ENCODE measurements at places on chromosomes 3 and 15.

- no peak for DNase-seq
Observed at GRCh38 chr3:54337846-54338245, 215.5 kb downstream of the CACNA2D3 start.

GRCh38 chr3:127884041-127884440, 31.0 kb upstream of the KBTBD12 start:
- no peak for DNase-seq

DNA sequence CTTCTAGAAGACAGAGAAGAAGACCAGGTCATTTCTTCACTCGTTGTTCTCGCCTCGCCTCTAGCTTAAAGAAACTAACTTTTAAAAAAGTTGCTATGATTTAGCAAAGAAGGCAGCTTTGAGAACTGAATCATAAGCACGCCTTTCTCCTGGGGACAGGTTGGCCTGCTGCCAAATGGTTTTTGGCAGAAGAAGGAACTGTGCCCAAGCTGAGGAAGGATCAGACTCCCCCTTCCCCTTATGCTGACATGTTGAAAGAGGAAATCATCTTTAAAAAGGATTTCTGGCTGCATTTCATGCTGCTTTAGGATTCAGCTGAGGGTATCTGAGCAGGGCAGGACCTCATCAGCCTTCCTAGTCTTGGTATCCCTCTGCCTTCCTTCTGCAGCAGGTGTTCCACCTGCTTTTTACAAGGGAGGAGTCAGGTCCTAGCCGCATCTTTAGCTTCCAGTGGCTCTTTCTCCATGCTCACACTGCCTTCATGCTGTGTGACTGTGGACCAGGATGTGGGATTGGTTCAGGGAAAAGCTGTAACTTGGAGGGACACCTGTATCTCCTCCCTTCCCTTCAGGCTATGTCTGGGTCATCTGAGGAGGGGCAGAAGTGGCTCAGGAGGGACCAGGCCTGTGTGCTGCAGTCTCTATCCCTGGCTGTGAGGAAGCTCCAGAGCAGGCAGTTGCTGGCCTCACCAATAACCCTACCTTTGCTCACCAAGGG, 34.1 kb upstream of the HACD2 start:
- no peak for DNase-seq

- DNase-seq = no peak
Observed at GRCh38 chr3:128806588-128806987, 72.8 kb upstream of the ACAD9 start.

DNA sequence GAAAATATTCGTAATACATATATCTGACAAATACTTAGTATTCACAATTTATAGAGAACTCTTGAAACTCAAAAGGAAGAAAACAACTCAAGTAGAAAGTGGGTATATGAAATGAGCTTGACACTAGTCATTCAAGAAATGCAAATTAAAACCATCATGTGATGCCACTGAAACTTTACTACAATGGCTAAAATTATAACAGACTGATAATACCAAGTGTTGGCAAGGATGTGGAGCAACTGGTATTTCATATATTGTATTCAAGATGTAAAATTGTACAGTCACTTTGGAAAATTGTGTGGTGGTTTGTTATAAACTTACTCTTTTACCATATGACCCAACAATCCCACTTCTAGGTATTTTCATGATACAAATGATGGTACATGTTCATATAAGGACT, 68.7 kb upstream of the AGTR1 start:
- DNase-seq = no peak

DNA sequence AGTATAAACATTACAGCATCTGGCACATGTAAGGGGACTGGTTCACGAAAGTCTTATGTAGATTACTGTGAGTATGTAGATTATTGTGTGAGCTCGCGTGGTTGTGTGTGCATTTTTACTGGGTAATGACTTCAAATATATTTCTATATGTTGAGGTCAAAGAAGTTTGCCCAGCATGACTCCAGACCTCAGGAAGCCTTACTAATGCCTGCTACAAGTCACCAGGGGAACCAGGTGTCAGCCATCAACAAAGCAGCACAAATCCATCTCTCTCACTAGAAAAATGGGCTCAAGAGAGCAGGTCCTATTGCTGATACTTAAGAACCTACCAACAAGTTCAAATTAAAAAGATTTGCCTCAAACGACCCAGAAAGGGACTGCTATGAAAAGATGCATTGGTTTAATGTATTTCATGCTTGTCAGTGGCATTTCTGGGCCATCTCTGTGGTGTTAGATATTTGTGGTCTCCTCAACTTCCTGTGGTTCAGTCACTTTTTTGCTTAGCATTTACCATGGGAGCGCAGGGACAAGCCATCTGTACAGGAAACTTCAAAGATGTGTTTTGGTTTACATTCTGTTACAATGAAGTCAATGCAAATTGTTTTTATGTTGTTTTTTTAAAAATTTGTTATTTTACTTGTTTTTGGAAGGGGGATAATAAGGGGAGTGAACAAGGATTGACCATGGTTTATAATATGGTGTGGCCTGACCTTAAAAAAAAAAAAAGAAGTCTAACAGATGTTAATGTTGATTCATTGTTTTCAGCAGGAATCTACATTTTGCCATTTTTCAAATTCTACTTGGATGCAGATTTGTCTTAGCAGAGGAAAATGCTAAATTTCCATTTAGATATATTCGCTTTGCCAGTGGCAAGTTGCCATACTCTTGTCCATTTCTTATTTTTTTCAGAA, 172.1 kb upstream of the ADAMTS9 start:
- DNase-seq = no peak

DNA sequence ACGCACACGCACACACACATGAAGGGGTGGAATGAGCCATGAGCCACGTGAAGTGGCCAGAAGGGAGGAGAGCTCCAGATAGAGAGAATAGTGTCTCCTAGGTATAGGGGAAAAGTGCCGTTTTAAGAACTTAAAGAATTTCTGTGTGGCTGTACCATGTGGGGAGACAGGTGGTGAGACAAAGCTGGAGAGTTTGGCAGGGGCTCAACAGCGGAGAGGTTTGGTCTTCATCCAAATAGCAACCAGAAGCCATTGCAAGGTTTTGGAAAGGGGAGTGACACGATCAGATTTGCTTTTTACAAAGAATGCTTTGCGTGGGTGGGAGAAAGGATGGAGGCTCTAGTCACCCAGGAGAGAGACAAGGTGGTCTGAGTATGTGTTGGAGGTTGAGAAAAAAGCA, 146.0 kb downstream of the IL20RB start:
- no peak for DNase-seq

GRCh38 chr3:136804813-136805212, 14.1 kb upstream of the SLC35G2 start:
- no peak for DNase-seq

DNA sequence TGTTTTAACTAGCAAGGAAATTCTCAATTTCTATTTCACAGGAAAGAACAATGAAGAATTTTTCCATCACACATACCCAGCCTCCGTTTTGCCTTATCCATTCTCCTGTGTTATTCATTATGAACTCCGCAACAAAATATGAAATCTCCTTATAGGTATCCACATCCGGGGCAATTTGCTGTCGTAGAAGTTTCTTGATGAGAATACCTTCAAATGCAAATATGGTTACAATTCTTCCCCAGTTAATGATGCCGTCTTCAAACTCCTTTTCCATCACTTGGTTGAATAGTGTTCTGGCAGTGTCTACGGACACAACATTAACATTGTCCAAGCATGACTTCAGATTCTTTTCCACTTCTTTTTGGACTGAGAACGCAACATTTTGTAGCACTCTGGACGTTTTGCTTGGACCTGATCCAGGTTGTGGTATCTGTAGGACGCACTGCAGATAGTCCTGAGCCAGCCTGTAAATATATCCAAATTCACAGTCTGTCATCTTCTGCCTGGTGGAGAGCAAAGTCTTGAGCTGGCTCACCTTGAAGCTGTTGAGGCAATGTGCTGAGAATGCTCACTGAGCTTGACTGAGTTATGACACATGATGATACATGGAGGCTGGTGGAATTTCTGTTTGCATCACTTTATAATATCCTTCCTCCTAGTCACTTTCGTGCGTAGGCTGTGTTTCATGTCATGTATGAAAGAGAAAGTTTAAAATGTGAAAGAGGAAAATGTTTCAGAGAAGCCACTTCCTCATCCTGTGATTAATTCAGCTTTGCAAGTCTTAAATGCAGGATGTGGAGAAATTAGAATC, at the start of gene BCL2A1:
TSS of gene BCL2A1 (minus strand) at position 573 of the 811 bp plus-strand sequence. CDS start at position 496, 77 bp downstream.
- no peak for DNase-seq

- no peak for DNase-seq
Observed at GRCh38 chr15:66714543-66714981, 12.5 kb downstream of the SMAD6 start.

- DNase-seq = no peak
Observed at GRCh38 chr3:101091489-101091888, 98.3 kb upstream of the ABI3BP start.

- no peak for DNase-seq
Observed at GRCh38 chr3:126149960-126150515, 30.3 kb downstream of the ALDH1L1 start.

DNA sequence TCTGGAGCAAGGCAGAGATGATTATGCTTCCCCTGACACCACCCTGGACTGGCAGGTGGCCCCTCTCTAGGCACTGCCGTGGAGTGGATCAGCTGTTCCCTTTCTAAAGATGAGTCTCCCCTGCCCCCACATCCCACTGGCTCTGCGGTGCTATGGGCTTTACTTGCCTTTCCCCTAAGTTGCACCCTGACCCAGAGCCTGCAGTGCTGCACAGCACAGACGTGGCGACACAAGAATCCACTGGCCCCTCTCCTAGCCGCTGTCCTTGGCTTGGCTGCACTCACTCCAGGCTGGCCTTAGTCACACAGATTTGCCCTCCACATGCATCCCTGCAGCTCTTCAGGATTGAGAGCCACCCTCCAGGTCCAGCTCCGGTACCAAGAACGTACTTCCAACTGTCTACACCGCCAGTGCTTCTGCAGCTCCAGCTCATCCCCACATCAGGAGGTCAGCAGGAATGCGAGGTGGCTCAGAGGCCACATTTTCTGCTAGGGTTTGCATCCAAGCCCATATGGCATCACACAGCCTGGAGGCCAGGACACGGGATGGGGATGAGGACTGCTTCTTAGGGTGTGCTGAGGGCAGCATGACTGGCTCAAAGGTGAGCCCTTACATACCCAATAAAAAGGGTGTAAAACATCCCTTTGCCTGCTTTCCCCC, 82.4 kb upstream of the RASGRF1 start:
- DNase-seq = no peak
